ENCODE measurements at places on chromosomes 4 and X.

DNA sequence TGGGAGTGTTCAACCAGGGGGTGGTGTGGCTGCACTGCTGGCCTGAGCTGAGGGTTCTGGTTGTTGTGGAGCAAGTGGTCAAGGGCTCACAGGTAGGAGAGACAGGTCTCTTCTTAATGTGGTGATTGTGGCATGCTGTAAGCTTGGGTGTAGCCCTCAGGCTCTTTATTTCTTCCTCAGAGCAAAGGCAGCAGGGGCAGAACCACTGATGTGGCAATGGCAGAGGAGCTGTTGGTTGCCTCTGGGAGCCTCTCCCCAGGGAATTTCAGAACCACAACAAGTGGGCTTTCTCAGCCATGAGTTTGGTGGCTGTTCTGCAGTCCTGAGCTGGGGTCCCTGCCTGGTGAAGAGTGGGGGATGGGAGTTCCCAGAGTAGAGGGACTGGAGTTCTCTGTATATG lies 1017.2 kb downstream of the SH3BGRL start:
- no peak for DNase-seq

GRCh38 chr4:38119668-38120385 lies 159.6 kb downstream of the PTTG2 start:
- DNase-seq: no peak

DNA sequence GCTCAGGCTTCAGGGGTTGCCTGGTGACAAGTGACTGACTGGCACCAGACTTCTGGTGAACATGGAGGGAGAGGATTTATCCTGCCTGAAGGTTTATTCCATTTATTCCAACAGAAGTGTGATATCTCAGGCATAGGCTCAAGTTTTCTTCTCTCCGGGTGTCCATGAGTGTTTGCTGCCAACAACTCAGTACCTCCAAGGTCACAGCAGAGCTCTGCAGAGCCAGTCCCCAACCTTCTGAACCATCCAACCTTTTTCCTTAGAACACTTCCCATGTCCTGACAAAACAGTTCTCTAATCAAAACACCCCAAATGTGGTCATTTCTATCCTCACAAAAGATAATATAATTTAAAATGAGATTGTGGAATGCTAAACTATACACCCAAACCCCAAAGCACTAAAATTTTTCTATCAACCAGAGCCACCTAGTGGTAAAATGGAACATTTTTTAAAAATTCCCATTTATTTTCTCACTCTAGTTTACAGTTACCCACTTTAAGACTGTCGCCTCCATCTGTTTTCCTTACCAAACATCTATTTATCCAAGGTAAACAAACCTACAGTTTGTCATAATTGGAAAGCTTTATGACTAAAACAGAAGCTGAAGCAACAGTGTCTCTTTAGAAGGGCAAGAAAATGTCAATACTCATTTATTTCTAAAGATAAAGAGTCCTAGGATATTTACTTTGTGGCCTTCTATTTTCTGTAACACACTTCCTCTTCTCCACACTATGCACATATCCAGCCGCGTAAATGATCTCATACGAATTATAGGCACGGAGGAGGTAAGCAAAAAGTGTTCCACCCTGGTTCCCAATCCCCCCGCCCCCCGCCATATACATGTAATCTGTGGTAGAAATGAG lies 39.5 kb downstream of the TMEM154 start:
- DNase-seq: no peak

- DNase-seq: no peak
Measured at GRCh38 chrX:13837290-13837745, 20.4 kb upstream of the GPM6B start.

DNA sequence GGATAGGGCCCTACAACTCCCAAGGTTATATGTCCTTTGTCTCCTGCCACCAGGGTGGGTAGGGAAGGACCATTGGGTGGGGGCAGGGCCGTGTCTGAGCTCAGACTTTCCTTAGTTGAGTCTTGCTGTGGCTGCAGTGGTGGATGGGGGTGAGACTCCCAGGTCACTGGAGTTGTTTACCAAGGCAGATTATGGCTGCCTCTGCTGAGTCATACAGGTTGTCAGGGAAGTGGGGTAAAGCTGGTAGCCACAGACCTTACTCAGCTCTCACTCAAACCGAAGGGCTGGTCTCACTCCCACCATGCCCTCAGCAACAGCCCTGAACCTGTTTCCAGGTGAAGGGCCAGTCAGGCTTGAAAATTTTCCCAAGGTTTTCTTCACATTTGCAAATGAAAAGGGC lies 58.8 kb upstream of the FAAH2 start:
- no peak for DNase-seq

GRCh38 chrX:45668686-45669443 lies 468.2 kb upstream of the DIPK2B start:
- no peak for DNase-seq

DNA sequence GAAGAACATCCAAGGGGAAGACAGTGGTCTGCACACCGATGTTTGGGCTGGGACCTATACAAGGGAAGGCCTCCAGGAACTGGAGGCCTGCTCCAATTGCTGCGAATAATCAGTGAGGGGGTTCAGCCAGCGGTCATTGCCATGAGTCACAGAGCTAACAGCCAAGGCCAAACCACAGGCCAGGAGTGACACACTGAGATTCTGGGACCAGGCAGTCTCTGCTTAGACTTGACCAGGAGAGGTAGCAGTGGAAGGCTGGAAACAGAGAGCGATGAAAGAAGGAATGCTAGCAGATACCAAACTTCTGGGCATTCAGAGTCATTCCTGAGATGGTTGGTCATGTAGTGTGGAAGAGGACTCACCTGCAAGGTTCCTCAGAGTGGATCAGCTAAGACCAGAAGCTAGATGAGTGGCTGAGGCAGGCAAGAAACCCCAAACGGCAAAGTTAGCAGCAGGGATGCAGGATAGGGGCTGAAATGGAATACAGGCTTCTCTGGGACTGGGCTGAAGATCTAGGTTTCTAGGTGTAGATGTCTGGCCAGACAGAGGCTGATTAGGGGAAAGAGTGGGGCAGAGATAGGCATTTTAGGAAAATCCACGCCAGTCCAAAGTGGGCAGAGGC lies 54.7 kb downstream of the CNGA2 start:
- DNase-seq: no peak

GRCh38 chr4:95049551-95050233 lies 291.9 kb downstream of the BMPR1B start:
- DNase-seq: no peak

DNA sequence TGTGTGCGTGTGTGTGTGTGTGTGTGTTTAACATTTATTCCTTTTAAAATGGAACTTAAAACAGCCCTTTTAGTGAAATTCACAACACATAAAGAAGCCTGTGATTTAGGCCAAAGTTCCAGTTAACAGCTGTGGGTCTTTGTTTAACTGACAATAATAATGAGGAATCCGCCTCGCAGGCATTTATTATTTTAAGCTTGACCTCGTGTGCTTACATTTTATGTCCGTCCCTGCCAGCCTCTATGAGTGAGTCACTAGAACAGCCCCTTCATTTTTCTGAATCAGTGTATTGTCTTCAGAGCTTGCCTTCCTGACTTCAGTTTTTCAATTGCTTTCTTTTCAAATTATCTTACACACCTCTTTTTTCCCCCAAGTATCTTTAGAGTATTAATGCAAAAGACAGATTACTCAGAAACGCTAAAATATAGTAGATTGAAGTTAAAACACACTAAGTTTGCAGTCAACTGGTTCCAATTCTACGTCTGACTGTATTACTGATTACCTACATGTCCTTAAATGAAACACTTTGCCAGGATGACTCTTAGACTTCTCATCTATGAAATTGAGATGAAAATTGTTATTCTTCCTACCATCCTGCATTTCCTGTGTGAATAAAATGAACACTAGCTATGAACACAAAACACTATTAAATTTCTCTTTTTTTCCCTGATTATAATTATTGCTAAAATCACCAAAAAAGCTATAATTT lies 319.6 kb upstream of the HS3ST1 start:
- no peak for DNase-seq

DNA sequence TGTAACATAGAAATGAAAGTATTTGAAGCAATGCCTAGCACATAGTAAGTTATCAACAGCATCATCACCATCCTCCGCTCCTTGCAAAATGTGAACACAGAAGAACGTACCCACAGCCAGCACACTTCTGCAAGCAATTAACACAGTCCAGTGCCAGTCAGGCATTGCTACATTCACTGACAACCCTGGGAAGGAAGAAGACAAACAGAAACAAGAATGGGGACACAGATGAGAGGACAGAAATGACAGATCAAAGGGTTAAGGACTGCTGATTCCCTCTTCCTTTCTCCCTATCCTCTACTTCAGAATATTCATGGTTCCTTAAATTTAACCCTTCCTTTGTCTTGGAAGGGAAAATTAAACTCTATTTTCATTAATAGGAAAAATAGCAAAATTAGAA lies 53.1 kb downstream of the CHM start:
- no peak for DNase-seq

DNA sequence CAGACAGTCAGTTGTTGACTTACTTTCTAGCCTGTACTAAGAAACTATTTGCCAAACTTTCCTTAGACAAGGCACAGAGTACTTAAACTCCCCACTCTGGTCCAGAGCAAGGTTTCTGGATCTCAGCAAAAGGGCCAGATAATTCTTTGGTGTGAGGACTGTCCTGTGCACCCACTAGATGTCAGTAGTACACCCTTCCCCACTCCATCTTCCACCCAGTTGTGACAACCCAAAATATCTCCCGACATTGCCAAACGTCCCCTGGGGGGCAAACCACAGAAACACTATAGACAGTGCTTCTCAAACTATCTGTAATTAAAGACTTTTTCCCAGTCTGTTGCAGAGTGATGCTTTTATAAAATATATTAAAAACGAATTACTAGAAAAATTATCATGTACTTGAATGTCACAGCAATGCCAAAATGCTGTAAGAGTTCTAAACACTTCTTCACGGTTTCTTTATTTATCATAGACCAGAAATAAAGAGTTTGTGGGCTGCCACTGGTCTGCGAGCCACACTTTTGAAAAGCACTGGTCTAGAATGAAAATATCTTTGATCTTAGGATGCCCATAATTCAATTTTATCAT lies 203.5 kb downstream of the PRDM5 start:
- DNase-seq: no peak

DNA sequence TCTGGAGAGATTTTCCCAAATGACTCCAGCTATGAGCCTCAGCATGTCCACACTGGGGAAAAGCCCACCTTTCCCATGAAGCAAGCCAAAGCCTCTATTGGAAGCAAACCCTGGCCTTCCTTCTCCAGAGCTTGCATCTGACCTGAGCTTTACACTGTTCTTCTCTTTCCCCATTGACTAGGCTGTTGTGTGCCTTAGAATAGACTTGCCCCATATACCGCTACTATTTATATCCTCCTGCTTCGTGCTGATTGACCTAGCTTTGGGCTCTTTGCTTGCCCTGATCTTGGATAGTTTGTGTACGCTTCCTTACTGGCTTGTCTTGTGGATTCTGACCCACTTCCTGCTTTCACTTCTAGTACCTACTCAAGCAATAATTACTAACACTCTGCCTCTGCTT lies 30.9 kb downstream of the FAM9B start:
- no peak for DNase-seq

- DNase-seq: no peak
Measured at GRCh38 chrX:7941390-7942042, 14.3 kb upstream of the PNPLA4 start.

- no peak for DNase-seq
Measured at GRCh38 chrX:102958794-102959193, 21.7 kb downstream of the RAB40AL start.

GRCh38 chr4:40305328-40306170 lies 29.6 kb upstream of the CHRNA9 start:
- peak; percentile 26 for DNase-seq

- no peak for DNase-seq
Measured at GRCh38 chr4:30875658-30876269, 155.6 kb downstream of the PCDH7 start.

- no peak for DNase-seq
Measured at GRCh38 chrX:115579327-115579726, 18.4 kb downstream of the PLS3 start.

GRCh38 chr4:45064741-45065140 lies 338.4 kb upstream of the GNPDA2 start:
- no peak for DNase-seq

- no peak for DNase-seq
Measured at GRCh38 chr4:76216524-76216923, 2.9 kb upstream of the SCARB2 start.

GRCh38 chr4:24477919-24478318 lies 106.4 kb downstream of the DHX15 start:
- no peak for DNase-seq

All from activated effector memory CD4-positive, alpha-beta T cell treated with Interleukin-2 at 50 U/mL for 16 hours (primary cell).